ENCODE measurements at places on chromosomes 2 and 18. TPM values are rescaled to one million over a fixed set of nuclear protein-coding genes. Genes with fewer than 3 reads are reported as not detected.

GRCh38 chr2:27954221-27954673, 63.7 kb downstream of the BABAM2 start:
- DNase-seq, result peak; percentile 66

GRCh38 chr2:241567776-241568175, 9.2 kb downstream of the BOK start:
- no peak for DNase-seq

- peak; percentile 9 for DNase-seq
Measured at GRCh38 chr2:138572318-138572717, 70.7 kb downstream of the SPOPL start.

DNA sequence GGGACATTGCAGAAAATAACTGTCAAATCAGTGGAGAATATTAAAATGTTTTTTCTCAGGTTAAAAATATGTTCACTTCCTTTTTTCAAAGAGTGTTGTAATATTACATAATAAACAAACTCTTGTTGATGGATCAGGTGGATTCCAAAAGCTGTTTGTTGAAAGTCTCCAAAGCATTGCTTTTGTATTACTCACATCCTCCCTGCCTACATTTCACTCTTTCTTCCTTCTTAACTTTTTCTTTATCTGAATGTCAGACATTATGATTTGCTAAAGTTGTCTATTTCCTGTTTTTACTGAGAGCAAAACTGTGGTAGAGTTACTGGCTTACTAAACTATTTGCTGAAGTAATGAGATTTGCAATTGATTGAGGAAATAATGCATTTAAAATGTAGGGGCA, 92.1 kb downstream of the CDH19 start:
- no peak for DNase-seq

- DNase-seq, result no peak
Measured at GRCh38 chr2:63530704-63531279, 57.5 kb downstream of the WDPCP start.

The RFTN2 gene
- 2.1 TPM for total RNA-seq

The SALL3 gene
- not detected for total RNA-seq

The DNER gene
- 0.65 TPM for total RNA-seq
